ENCODE measurements at places on chromosomes 1 and 21.

DNA sequence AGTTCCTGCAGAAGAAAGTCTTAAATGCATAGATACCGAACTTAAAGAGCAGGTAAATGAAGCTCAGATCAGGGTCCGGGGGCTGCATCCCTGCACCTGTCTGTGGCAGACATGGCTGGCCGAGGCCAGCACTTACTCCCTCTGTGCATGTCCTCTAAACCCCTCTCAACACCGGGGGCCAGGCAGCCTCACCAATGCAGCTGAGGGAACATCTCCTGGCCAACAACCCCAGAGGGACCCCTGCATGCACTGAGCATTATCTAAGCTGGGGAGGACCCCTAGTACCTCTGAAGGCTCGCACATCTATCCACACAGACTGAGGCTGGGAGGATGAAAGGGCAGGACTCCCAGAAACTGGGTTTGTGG is 18.4 kb downstream of the TTC34 start:
- DNase-seq: no peak

- DNase-seq: peak; percentile 100
Measured at GRCh38 chr1:12604114-12604874, 13.7 kb downstream of the DHRS3 start.

- no peak for DNase-seq
Measured at GRCh38 chr1:66770694-66771093, 18.4 kb downstream of the DYNLT5 start.

DNA sequence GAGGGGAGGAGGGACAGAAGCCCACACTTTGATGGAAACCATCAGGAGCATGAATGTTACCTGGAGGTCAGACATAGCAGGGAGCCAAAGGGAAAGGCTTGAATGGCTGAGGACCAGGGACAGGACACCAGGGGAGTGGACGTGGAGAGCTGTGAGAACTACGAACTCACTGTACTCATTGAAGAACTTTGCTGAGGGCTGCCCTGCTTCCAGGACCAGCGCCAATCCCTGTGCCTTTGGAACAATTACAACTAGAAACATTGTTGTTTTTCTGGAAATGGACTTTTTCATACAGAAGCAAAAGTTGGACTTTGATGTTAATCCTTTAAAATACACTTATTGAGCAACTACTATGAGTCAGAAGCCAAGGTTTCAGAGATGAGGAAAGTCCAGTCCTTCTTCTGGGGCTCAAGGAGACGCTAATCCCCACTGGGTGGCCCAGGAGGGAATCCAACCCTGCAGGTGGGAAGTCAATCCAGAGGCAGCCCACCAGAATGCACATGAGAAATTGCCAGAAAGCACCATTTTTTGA is 12.9 kb downstream of the TSPAN2 start:
- DNase-seq: peak; percentile 76

GRCh38 chr1:95650631-95651030 is 416.6 kb downstream of the RWDD3 start:
- DNase-seq: no peak

DNA sequence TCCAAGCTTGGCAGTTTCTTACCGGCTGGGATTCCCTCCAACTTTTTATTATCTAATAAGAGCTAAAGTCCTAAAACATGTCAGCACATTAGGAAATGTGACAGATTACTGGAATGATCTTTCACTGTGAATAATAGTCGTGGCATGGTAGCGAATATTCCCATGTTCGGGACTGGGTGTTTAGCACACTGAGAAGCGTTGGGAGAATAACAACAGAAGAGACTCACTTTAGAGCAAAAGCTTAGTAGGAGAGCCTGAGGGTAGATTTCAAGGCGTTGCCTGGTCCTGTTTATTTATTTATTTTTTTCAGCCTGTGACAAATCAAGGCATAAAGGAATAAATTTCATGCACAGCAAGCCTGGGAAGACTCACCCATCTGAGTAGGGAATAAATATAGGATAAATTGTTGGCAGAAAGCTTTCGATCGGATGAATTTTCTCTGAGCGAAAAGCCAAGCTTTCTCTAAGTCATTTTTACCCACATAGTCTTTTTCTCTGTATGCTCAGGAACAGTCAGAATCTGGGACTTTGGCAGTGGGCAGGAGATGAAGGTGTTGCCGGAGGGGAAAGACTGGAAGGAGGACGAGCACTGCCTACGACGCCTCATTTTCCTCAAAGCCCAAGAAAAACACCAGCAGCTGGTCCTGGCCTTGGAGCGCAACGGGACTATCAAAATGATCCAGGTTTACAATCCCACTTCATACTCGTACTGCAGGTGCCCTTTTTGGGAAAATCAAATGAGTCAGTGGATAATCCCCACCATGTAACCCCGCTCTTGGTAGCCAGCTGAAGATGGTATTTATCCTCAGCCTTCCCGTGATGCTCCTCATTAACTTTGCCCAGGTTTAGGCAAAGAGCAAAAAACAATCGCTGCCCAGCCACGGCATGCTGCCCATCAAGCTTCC is 97.2 kb downstream of the WDR64 start:
- peak; percentile 16 for DNase-seq

GRCh38 chr1:109906160-109906838 is 4.3 kb upstream of the CSF1 start:
- no peak for DNase-seq

DNA sequence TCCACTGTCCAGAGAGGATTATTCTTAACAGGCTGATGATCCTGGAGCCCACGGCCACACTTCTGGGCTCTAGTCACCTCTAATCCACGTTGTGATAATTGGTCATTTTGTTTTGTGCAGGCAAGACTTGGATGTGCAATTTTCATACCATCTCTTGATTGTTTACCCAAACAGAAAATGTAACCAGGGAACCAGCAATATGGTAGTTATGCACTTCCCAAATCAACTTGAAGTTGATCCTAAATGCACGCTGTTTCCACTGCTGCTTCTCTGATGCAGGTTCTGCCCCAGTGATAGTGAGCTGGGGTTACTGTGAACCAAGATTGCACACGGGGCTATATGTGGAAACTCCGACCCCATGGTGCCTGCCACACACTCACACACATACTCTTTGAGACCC is 14.7 kb upstream of the KCNJ15 start:
- DNase-seq: no peak

DNA sequence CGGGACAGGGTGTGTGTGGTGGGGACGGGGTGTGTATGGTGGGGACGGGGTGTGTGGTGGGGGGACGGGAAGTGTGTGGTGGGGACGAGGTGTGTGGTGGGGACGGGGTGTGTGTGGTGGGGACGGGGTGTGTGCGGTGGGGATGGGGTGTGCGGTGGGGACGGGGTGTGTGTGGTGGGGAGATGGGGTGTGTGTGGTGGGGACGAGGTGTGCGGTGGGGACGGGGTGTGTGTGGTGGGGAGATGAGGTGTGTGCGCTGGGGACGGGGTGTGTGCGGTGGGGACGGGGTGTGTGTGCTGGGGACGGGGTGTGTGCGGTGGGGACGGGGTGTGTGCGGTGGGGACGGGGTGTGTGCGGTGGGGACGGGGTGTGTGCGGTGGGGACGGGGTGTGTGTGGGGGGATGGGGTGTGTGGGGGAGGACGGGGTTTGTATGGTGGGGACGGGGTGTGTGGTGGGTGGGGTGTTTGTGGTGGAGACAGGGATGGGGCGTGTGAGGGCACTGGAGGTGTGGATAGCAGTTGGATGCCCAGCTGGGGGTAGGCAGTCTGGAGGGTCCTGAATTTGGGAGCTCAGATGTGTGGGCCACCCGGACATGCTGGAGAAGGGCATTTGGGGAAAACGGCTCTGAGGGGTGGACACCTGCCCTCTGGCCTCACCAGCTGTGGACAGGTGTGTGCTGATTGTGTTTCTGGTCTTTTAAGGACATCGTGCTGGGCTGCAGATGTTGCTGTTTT is 16.9 kb downstream of the IBA57 start:
- no peak for DNase-seq

DNA sequence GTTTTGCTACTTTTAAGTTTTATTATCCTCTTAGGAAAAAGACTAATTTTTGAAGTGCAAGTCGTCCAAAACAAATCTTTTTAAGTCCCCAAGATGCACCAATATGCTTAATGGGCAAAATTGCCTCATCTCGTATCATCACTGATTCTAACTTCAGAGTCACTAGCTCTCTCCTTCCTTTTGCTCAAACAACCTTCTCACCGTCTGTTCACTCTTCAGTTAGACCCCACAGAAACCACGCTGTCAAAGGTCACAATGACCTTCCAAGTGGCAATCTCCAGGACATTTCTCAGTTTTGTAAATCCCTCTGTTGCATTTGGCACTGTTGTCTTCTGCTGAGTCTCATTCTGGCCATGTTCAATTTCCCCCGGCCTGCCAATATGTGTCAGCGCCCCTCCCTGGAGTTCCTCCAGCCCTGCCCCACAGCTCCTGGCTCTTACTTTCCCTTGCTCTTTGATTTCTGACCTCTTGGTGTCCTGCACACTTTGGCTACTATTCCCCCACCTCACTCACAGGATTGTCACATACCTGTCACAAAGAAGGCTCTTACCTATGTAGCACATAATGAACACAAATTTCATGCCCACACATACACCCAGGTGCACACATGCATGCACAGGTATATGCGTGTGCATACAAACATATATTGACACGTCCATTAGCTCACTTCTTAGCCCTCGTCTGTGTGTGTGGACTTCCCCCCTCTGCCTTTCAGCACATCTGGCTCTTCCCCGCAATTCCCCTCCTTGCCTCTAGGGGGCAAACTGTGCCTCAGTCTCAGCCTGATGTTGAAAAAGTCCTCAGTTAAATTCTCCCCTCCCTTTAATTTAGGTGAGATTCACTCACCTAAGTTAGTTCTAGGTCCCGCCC is 354.0 kb upstream of the DUSP10 start:
- no peak for DNase-seq

- DNase-seq: no peak
Measured at GRCh38 chr1:33819913-33820311, 44.0 kb upstream of the HMGB4 start.

DNA sequence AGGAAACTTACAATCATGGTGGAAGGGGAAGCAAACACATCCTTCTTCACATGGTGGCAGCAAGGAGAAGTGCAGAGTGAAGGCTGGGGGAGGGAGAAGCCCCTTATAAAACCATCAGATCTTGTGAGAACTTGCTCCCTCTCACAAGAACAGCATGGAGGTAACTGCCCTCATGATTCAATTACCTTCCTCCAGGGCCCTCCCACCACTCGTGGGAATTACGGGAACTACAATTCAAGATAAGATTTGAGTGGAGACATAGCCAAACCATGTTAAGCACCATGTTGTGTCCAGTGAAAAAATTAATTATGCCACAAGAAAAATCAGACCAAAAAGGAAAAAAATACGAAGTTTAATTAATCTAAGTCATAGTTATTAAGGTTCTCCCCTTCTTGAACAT is 109.5 kb downstream of the CLDN17 start:
- DNase-seq: no peak

- DNase-seq: peak; percentile 7
Measured at GRCh38 chr1:61491497-61491896, 233.4 kb downstream of the TM2D1 start.

GRCh38 chr1:235734335-235734734 is 84.8 kb upstream of the GNG4 start:
- no peak for DNase-seq

DNA sequence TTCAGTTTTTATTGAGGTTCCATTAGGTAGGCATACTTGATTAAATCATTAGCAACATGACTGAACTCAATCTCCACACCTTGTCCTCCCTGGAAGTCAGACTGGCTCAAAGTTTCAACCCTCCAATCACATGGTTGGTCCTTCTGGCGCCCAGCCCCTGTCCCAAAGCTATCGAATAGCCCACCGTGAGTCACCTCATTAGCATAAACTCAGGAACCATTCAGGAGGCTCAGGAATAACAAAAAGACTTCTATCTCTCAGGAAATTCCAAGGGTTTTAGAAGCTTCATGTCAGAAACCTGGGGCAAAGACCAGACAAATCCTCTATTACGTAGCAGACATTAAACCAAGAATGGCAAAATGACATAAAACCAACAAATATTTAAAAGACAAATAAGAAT is 78.6 kb downstream of the RGS2 start:
- no peak for DNase-seq

GRCh38 chr1:78607334-78607927 is 12.8 kb upstream of the IFI44L start:
- DNase-seq: peak; percentile 41

GRCh38 chr1:207919523-207920170 is 8.7 kb upstream of the CD34 start:
- no peak for DNase-seq
